ENCODE measurements at places on chromosomes 2 and 18.

DNA sequence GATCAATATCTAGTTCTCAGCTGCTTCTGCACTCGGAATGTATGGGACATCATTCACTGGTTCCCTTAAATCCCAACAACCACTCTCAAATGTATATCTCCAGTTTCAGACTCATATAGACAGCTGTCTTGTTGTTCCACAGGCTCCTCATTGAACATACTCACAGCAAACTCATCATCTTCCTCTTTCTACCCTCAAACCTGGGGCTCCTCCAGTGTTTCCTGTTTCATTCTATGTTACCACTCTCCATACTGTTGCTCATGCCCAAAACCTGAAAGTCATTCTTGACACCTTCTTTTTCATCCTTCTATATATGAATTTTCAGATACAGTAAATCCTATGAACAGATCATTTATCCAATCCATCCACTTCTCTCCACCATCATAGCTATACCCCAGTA lies 18.7 kb upstream of the REL start:
- no peak for DNase-seq

- DNase-seq, result no peak
Measured at GRCh38 chr2:176569574-176569973, 300.3 kb downstream of the MTX2 start.

DNA sequence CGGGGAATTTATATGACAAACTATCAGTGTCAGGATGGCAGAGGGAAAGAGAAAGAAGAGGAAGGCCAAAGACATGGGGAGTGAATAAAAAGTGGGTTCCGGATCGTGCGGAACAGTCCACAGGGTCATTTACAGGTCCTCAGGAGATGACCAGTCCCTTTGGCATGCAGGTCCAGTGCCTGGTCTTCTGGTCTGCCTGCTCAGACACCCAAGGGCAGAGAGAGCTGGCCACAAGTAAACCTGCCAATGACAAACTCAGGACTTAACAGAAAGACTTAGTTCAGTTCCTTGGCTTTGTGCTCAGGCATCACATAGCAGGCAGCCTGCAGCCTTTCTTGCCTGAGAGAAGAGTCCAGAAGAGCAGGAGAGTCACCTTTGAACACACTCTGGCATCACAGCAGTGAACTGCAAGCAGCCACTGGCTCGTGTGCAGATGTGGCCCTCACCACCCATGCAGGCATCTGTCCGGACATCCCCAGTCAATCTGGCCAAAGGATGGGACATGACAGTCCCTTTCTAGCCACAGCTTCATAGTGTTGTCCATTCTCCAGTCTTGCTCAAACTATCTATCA lies 14.0 kb downstream of the TMEM127 start:
- DNase-seq, result no peak

- DNase-seq, result no peak
Measured at GRCh38 chr2:181163139-181163538, 182.7 kb downstream of the UBE2E3 start.

DNA sequence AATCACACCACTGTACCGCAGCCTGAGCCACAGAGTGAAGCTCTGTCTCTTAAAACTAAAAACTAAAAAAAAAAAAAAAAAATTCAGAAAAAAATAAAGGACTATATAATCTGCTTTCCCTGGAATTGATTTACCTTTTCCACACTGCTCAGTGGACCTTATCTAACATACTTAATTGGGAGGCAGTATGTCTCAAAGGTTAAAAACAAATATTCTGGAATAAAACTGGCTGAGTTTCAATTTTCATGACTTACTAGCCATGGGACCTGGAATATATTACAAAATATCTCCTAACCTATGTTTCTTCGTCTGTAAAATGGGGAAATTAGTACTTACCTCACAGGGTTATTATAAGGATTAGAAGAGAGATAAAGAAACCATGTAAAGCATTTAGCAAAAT lies 11.8 kb downstream of the NCKAP1 start:
- DNase-seq, result no peak

- DNase-seq, result no peak
Measured at GRCh38 chr2:233487748-233488345, 78.7 kb downstream of the USP40 start.

- DNase-seq, result no peak
Measured at GRCh38 chr2:152189622-152190495, 14.3 kb upstream of the STAM2 start.

DNA sequence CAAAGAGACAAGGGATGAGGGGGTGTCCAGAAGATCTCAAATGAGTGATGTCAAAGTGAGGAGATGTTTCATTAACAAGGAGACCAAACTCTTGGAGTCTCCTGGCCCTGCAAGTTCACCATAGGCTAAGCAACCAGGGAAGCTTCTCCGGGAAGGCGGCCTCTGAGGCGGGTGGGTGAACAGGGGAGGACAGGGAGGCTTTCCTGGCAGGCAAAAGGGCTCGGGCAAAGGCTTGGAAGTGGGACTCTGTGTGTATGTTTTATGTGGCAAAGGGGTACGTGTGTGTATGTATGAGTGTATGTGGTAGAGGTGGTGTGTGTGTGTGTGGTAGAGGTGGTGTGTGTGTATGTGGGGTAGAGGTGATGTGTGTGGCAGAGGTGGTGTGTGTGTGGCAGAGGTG lies 163.9 kb downstream of the DYSF start:
- no peak for DNase-seq

DNA sequence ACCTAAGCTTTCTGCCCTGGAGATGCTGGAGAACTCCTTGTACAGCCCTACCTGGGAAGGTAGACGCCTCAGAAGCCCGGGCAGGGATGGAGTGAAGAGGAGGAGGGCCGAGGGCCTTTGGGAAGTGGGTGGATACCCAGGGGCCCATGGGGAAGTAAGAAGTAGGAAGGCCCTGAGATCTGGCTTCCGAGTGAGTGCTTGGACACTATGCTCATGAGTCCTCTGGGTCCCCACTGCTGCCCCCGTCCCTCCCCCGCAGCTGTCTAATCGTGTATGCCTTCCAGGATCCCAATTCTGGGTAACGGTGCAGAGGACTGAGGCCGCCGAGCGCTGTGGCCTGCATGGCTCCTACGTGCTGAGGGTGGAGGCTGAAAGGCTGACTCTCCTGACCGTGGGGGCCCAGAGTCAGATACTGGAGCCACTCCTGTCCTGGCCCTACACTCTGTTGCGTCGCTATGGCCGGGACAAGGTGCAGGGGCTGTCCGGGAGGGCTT lies 1.1 kb downstream of the DOK1 start:
- DNase-seq, result peak; percentile 85
